HS-5 (cell line): ENCODE measurements at places on chromosomes 1 and 21.

- no peak for DNase-seq
Measured at GRCh38 chr21:28310171-28310685, 682.4 kb downstream of the LTN1 start.

GRCh38 chr1:116763116-116763786 is 9.0 kb downstream of the CD2 start:
- DNase-seq = no peak

GRCh38 chr21:38272215-38272614 is 15.4 kb downstream of the KCNJ15 start:
- no peak for DNase-seq

GRCh38 chr21:36282568-36283230 is 37.3 kb upstream of the MORC3 start:
- no peak for DNase-seq

- no peak for DNase-seq
Measured at GRCh38 chr1:55610203-55610602, 395.0 kb upstream of the USP24 start.

DNA sequence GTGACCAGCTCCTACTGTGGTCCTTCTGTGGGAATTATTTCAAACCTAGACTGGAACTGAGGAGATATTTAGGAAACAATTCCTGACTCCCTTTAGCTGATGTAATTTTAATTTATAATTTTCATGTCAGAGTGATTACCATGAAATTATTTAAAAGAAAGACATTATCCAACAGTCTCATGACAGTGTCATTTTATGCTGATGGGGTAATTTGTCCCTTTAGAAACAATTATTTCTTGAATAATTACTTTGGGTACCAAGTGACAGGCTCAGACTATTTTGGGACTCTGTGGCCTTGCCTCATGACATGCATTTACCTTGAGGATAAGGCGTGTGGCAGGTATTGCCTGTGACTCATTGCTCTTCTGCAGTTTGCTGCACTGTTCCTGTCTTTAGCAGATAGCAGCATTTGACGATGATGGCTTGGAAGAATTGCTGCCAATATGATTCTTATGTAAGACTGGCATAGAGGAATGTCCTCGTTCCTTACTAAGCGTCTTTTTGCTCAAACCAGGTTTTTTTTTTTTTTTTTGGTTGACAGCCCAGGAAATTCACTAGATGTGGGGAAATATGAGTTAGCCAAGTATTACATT is 206.0 kb upstream of the HMCN1 start:
- DNase-seq = no peak

DNA sequence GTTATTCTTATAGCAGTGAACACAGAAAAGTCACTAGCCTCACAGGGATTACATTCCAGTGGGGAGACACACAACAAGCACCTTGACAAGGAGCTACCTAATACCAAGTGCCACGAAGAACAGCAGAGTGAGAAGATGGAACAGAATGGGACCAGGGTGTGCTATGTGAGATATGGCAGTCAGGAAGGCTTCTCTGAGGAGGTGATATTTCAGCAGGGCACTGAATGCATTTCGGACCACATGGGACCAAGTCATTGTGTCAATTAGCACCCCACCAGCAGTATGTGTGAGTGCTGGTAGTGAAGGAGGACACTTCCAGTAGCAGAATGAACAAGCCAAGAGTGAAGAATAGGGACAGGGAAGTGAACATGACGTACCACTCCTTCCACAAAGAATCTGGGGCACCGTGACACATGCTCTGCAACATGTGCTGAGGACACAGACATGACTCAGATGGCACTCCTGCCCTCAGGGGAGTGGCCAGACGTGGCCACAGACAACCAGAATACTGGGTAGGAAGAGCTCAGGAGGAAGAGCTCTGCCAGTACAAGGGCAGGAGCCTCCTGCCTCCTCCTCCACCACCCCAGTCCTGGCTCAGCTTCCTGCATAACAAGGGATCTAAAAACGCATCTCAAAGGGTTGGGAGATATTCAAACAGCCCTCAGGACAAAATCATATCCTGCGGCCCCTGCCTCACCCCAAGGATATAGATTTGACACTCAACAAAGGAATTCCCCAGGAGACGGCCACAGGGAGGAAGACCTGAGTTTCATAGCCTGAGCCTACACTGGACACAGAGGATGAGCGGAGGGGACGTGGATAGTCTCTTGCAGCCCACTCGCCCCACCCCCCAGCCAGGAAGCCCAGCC is 102.5 kb downstream of the TRABD2B start:
- peak; percentile 2 for DNase-seq

DNA sequence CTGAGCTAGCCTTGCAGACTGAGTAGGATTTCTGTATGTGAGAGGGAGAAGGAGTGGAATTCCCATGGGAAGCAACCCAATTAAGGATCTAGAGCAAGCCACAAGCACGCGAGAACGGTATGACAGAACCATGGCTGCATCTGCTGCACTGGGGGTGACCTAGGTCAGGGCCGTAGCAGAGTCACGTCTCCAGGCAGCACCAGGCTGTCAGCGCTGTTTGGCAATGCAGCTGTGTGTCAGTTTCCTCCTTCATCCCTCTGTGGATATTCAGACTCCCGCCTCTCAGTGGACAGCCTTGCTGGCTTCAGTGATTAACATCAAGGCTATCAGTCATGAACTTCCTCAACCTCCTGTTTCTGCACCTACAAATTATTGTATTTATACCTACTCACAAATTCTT is 118.1 kb upstream of the PPP2R5A start:
- DNase-seq = no peak

DNA sequence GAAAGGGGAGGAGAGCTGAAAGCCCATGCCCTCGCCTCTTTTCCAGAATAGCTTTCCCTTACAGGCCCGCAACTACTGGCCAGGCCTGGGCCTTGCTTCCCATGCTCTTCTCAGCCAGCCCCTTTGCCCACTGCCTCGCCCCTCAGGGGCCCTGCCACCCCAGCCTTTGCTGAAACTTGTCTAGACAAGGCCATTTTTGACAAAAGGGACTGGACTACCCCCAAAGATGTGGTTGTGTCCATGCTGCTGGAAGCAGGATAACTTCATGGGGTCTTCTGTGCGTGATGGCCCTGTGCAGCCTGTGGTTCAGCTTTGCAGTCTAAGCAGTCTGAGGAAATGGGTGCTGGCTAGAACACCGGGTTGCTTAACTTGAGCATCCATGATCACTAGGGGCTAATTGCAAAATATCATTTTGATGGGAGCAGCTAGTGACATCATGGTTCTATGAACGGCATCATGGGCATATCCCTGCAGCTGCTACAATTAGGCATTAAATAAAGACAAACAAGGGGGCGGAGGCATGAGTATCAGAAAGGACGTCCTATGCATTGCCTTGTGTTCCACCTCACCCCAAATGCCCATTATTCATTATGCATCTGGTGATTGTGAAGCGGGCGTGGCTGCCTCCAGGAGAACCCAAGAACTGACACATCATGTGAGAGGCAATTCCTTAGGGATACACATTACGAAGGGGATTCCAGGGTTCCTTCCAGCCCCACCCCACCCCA is 36.8 kb downstream of the NTPCR start:
- DNase-seq = no peak

- DNase-seq = no peak
Measured at GRCh38 chr1:205690122-205690756, 9.9 kb upstream of the SLC45A3 start.

DNA sequence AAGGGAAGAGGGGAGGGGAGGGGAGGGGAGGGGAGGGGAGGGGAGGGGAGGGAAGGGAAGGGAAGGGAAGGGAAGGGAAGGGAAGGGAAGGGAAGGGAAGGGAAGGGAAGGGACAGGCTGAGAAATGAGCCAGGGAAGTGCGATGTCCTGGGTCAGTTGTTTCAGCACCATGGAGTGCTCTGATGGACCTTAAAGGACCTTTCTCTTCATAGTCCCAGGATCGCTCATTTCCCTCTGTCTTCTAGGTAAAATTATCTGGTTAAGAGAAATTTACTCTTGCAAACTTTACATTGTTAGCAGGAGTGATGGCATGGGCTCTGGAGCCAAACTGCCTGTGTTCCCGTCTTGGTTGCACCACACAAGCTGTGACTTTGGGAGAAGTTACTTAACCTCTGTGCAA is 357.8 kb downstream of the MATN1 start:
- no peak for DNase-seq

DNA sequence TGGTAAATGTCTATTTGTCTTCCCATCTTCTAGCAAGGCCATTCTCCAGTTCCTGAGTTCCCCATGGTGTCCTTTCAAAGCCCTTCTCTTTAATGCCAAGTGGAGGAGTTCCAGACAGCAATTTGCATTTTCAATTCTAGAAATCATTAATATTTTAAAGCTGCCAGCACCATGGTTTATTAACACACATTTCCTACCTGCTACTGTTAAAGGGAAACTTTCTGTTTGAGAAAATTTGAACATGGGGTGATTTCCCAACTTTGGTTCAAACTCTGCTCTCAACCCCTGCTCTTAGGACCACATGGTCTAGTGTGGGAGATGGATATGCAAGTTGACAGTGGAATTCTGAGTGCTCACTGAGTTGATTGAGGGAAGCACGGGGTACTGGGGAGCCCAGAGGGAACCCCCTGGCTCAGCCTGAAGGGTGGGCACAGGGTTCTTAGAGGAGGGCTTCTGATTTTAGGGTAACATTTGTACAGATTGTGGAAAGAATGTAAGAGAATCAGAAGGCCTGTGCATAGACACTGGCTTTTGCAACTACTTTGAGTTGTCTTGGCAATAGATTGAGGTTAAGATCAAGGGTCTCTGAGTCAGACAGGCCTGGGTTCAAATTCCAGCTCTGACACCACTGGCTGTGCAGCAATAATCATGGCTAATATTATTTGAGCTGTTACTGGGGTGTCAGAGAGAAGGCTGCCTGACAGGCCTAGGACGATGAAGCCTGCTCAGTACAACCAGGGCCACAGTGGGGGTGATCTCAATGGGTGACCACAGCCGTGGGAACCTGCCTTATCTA is 97.8 kb downstream of the BEND5 start:
- no peak for DNase-seq

DNA sequence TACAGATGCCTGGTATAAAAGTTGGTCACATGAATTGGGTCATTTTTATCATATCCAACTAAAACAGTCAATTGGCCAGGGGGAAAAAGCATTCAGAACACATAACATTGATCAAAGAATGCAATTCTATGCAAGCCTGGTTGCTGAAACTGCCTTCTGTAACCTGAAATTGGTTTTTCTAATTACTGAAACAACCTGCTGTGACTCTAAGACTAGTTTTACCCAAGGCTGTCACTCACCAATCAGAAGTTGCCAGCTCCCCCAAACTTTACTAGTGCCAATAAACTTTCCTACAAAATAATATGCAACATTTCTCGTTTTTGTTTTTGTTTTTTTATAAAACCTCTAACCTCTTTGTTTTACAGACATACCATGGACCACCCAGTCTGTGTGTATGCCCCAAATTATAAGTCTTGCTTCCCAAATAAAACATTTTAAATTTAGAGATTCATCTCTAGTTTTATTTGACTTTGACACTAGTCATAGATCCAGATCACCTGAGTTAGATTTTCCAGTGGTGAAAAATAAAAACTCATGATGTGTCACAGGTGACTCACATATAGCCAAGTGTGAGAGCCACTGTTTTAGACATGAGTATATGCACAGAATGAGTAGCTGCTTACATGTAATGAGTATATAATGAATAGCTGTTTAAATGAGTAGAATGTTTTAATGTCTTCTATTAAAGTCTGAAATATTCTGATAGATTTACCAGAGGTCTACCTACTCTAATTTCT is 64.2 kb upstream of the CR2 start:
- DNase-seq = peak; percentile 87

DNA sequence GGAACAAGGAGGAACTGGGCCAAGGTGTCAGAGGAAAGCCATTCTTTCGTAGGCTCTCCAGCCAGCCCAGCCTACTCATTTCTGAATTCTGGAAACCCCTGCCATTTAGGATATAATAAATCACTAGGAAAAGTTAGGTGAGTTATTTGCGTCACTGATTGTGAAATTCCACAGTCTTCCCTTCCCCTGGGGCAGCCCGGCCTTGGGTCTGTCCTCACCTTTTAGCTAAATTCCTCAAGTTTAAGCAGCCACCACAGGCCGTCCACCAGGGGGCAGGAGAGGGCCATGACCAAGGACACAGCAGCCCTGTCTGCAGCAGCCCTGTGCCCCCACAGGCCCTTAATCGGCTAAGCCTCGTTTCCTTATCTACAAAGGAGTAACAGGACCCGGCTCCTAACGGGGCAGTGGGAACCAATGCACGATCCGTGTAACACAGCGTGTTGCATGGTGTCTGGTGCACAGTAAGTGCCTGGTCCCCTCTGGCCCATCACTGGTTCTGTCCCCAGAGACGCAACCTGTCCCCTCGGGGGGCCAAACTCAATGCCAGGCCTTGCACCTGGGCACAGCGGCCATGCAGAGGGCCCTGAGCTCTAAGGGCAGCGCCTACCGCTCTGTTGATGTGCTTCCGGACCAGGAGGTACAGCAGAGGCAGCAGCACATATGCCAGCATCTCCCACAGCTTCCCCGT is 18.1 kb downstream of the GPR157 start:
- peak; percentile 60 for DNase-seq

DNA sequence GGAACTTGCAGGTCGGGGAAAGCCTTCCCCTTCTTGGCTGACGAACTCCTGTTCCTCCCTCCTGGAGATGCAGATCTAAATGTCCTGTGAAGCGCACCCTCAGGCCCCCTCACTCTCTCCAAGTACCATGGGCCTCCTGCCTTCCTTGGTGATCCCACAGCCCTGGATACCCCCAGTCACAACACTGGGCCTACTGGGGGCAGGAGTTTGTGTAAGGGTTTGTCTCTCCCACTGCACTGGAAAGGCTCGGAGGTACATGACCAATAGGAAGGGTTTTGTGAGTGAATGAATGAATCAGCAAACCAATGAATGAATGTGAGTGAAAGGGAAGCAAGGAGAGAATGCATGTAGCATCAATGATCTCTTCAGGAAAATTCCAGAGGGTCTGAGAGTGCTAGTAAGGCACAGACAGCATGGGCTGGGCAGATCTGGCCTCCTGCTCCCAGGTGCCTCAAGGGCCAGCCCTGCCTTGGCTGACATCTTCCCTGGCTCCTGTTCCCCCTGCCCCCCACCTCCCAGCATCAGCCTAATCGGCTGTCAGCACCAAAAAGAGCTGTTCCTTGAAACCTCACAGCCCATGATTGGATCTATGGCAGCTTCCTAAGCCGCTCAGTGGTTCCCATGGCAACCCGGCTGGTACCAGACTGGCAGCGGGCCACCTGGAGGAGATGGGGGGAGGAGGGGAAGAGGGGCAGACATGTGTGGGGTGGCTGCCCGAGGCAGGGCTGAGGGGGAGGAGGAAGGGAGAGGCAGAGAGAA is 95.8 kb downstream of the VWA5B1 start:
- no peak for DNase-seq

- DNase-seq = no peak
Measured at GRCh38 chr21:26171258-26172100, 909 bp upstream of the APP start.

- DNase-seq = no peak
Measured at GRCh38 chr1:55869065-55869464, 653.9 kb upstream of the USP24 start.

DNA sequence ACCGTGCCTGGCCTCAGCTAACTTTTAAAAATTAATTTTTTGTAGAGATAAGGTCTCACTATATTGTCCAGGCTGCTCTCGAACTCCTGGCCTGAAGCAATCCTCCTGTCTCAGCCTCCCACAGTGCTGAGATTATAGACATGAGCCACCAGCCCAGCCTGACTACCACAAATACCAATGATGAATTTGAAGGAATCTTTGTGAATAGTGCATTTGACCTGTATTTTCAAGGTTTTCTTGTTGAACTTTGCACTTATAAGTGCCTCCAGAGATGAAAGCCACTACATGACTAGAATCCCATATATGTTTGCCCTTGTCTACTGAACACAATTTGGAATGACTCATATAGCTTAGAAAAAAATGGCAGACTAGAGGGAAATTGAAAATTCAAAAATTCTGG is 297.3 kb downstream of the NFIA start:
- DNase-seq = no peak

- DNase-seq = no peak
Measured at GRCh38 chr1:15975358-15975804, 520 bp downstream of the ZBTB17 start.
